ENCODE measurements at places on chromosomes 2 and 18.

- DNase-seq, result peak; percentile 76
These were observed 268.2 kb upstream of the ID2 start for GRCh38 chr2:8413589-8414135.

DNA sequence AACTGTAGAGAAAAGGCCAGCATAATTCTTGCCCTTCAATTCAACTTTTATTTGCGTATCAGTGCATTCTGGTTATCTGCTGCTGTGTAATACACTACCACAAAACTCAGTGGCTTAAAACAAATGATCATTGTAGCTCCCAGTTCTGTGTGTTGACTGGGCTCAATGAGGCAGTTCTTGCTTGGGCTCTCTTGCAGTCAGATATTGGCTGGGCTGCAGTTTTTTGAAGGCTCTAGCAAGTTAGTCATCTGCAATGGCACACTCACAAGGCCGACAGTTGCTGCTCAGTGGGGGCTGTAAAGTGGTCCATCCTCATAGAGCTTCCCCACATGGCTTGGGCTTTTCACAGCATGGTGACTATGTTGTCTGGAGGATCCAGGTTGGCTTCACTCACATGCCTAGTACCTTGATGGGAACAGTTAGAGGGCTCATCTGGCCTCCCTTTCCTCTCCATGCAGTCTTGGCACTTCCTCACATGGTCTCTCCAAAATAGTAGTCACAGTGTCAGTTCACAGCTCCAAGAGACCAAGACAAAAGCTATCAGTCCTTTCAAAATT is 110.6 kb upstream of the TNP1 start:
- DNase-seq, result no peak

GRCh38 chr2:226661789-226662545 is 137.7 kb downstream of the IRS1 start:
- DNase-seq, result no peak

DNA sequence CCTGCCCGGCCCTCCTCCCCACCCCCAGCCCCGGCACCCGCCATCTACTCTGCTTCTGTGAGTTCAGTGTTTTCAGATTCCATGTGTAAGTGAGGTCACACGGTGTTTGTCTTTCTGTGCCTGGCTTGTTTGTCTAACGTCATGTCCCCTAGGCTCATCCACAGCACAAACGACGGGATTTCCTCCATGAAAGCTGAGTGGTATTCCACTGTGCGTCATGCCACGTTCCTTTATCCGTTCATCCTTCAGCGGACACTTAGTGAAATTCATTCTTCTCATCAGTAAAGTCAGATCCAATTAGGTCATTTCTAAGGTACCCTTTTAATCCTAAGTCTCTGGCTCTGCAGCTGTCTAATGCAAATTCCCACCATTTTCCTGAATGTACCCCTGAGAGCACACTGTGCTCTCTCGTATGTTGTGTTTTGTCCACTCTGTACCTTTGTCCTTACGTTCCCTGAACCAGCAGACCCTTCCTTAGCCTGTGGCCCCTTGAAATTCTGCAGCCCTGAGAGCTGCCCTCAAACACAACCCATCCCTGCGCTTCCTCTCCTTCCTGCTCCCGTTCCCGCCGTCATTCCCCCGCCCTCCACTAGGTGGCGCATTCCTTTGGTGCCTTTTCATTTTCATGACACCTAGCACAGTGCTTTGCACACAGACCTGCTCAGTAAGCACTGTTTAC is 44.1 kb downstream of the TRAPPC12 start:
- peak; percentile 39 for DNase-seq

GRCh38 chr2:73985308-73986084 is 786 bp downstream of the TET3 start:
- DNase-seq, result peak; percentile 22

- no peak for DNase-seq
These were observed 146.3 kb upstream of the RIOK3 start for GRCh38 chr18:23306822-23307221.

DNA sequence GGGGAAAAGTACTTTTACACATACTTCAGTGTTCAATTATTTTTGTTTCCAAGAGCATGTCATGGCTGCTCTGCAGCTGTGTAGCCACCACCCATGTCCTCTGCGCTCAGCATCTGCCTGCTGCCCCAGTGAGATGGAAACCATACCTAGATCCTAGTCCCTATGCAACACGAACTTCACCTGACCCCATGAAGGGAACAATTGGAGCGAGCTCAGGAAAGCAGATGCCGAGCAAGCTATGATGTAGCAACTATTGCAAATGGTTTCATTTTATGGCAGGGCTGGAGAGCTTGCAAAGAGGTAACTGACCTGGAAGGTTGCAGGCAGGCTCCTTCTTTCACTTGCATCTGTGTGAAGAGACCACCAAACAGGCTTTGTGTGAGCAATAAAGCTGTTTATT is 1.3 kb upstream of the CCDC141 start:
- no peak for DNase-seq

- DNase-seq, result no peak
These were observed 60.9 kb upstream of the DSEL start for GRCh38 chr18:67577386-67577785.

DNA sequence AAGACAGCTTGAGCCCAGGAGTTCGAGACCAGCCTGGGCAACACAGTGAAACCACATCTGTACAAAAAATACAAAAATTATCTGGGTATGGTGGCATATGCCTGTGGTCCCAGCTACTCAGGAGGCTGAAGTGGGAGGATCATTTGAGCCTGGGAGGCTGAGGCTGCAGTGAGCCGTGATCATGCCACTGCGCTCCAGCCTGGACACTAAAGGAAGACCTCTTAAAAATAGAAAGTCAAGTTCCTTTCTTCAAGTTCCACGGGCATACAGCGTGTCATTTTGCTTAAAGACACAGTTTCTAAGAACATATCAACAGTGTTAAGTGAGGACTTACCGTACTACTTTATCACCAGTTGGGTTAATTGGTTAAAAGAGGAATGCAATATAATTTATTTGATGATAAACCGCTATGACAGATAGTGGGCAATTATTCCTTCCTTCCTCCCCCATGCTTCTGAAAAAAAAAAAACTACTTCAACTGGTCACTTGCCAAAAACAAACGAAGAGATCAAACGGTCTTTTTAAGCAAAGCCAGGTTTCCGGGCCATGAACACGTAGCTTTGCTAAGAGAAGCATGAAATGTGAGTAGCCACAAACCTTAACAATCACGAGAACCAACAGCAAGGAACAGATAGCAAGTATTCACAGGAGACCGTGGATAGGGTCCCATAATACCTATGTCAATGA is 21.4 kb downstream of the AP1S3 start:
- no peak for DNase-seq

DNA sequence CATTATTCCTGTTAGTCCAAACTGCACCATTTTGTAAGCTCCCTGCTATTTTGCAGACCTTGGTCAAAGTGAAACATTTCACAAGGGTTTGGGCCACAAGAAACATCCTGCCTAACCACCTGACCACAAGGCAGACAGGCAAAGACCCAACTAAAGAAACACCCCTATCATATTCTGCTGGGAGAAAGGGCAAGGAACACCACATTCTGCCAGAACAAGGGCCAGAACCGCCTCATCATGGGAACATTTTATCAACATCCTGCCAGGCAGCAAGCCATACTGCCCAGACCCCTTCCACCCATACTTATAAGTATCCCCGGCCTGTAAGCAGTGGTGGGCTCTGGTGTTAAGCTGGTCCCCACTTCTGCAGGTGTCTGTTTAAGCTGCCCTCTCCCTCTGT is 12.0 kb upstream of the RAB31 start:
- no peak for DNase-seq

- no peak for DNase-seq
These were observed 55.6 kb downstream of the VIL1 start for GRCh38 chr2:218474527-218474926.

DNA sequence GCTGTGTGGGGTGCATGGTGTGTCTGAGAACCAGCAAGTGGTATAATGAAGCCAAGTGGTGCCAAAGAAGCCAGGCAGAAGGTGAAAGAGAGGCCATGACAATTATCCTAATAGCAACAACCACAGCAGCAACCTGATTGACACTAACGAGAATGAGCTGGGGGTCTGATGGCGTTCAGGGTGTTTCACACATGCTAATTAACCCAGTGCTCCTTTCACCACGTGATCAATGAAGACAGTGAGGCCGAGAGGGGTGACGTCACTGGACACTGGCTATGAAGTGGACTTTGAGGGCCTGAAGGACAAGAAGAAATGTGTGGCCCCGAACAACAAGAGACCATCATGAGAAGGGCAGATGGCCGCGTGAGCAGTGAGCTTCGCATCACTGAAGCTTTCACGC is 364.4 kb upstream of the ID2 start:
- no peak for DNase-seq

GRCh38 chr2:120546048-120546864 is 189.4 kb upstream of the GLI2 start:
- no peak for DNase-seq

- DNase-seq, result no peak
These were observed 260.7 kb upstream of the STON1 start for GRCh38 chr2:48269117-48269822.

DNA sequence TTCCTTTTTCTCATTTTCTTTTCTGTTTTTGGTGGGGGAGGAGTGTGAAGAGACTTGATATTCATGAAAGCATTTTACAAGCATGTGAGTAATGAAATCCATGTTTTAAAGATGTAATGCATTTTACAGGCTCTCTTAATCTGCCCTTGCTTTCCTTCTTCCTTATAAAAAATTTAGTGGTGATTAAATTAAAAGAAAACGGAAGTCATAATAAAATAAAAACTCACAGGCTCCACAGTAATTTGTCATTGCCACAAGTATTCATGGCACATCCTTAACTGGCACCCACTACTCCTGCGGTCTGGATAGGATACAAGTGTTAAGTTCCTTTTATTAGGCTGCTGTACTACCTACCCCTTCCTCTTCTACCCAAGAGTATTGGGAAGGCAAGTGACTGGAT is 241.2 kb downstream of the SLC4A3 start:
- no peak for DNase-seq

- no peak for DNase-seq
These were observed 616 bp upstream of the SP5 start for GRCh38 chr2:170714381-170715061.

DNA sequence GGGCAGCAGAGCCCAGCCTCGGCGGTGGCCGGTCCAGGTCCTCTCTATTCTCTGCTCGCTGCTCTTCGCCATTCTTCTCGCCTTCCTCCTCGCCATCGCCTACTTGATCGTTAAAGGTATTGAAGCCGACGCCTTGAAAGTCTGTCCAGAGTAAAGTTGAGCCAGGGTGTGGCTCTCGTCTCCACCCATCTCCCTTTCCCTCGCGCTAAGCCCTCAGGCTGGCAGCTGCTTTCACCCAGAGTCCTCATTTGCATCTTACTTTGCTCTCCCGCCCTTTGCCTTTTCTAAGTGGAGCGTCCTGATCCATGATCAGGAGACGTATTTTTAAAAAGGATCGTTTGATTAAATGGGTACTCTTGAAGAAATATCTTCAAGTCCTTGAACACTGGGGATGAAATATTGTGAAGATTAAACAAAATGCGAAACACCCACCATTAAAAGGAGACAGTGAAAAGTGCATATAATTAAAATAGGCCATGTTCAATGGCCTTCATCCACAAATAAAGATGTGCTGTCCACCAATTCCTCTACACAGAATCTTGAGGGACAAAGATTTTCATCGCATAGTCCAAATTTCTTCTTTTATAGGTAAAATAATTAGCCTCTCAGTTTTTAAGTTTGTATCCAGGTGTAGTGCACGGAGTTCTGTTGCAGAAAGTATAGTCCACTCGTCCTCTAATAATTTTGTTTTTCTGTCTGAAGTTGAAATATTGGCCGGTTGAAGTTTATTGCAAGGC is 657 bp downstream of the ARL6IP6 start:
- peak; percentile 38 for DNase-seq

DNA sequence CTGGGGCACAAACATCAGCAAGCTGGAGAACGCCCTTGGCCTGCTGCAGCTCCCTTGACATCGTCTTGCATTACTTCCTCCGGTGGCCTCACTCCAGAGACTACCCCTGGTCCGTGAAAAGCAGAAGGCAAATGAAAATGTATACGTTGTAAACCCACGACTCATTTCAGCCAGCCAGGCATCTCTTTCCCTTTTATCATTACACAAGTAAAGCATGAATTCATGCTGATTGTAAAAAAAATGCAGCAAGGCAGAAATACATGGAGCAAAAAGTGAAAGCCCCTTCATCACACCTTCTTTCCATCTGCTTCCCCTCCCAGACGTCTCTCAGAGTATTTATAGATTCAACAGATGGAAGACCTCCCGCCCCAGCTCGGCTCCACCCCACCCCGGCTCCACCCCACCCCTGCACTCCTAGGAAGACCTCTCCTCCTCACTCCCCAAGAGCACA is 41.6 kb upstream of the RALBP1 start:
- no peak for DNase-seq

DNA sequence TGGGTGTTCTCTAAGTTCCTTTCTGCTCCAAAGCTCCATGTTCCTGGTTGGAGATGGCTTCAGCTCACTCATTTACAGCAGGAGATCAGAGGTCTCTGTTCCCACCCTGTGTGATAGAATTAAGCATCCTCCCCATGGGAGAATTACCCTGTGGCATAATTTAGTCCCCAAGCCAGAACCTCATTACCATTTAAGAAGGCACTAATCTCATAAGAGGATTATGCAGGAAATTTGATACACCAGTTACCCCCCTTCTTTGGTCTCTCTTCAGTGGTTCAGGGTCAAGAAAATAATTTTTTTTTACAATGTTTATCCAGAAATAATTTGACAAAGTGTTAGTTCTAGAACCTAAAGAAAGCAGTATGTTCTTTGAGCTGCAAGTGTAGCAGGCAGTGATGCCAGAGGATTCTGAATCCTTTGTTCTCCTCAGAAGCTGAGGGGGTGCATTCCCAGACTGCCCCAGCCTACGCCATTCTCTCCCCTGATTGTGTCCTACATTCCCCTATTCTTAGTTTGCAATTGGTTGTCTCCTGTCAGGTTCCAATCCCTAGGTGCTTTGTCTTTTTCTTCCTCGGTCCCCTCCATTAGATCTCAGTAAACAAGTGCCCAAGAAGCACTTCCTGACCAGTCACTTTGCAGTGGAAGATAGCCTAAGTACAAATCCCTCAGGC is 163.6 kb downstream of the PRKCE start:
- no peak for DNase-seq

GRCh38 chr18:22346953-22347605 is 70.6 kb downstream of the CTAGE1 start:
- DNase-seq, result no peak

DNA sequence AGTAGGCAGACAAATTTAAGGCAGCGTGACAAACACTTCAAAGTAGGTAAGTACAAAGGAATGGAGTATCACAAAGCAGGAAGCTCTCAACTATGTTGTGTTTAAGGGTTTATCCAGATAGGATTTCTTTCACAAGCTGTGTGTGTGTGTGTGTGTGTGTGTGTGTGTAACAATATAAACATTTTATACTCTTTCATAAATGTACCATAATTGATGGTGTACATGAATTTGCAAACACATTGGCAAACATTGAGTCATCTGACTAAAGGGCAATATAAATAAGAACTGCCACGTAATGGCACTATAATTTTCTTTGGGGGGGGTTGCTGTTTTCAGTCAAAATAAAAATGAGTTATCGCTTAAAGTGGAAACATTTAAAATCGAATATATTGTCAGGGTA is 1004.4 kb upstream of the DDX18 start:
- DNase-seq, result no peak

DNA sequence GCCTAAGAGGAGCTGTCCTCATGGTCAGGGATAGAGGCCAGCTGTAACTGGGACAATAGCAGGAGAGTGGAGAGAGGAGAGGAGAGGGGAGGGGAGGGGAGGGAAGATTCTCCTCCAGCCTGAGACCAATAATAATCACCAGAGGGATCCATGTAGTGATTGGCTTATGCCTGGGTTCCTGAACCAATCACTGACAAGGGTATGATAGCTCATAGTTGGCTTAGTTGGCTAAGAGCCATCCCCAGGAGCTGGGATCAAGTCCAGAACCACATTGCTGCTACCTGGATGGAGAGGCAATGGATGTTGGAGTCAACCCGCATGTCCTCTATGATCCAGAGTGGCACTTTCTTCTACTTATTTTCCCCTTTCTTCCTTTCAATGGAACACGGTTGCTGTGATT is 7.7 kb upstream of the ST8SIA5 start:
- DNase-seq, result no peak
